Stimulated activated CD4-positive, alpha-beta T cell treated with anti-CD3 and anti-CD28 coated beads, TNF-alpha, amount 100 ng/mL, for 1 hour (primary cell): ENCODE measurements at places on chromosomes 4 and X.

DNA sequence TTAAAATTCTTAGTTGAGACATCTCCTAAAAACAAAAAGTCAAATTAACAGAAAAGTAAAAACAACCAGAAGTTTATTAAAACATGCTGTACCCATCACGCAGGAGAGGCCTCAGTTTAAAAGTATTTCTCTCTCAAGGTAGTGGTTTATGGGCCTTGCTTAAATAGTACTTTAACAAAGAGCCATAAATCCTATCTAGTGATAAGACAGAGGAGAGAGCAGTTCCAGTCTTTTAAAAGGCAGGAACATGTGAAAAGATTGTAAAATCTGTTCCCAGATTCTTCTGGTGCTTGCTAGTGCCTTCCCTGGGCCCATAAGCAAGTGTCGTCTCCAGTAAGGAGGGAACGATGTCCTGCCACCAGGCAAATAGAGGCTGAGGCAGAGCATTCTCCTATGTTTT, 476.3 kb upstream of the ADGRL3 start:
- no peak for DNase-seq

DNA sequence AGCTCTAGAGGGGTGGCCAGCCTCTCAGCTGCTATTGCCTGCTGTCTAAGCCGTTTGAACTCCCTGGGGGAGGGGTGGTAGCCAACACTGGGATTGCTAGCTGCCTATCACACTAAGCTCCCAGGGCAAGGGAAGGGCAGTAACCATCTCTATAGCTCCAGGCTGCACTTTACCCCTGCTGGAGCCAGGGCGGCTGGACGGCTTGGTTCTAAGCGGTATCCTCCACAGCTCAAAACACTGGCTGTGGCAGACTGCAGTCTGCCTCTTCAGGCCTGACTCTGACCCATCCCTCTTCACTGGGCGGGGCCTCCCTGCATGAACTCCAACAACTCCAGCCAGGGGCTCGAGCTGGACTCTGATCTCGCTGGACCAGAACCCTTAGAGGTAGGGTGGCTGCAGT, 55.3 kb upstream of the GNRHR start:
- DNase-seq: no peak

- no peak for DNase-seq
Observed at GRCh38 chr4:166277853-166278252, 404.8 kb downstream of the TLL1 start.

DNA sequence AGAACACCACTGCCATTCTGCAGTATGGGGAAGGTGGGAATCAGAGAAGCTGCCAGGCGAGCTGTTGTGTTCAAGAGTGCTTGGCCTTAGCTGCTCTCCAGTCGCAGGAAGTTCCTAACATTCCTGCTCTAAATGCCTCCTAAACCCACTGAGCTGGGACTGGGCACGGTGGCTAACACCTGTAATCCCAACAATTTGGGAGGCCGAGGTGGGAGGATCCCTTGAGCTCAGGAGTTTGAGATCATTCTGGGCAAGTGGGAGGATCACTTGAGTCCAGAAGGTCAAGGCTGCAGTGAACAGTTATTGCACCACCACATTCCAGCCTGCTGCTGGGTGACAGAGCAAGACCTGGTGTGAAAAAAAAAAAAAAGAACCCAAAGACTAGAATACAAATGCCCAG, 690.3 kb upstream of the FAM241A start:
- no peak for DNase-seq

DNA sequence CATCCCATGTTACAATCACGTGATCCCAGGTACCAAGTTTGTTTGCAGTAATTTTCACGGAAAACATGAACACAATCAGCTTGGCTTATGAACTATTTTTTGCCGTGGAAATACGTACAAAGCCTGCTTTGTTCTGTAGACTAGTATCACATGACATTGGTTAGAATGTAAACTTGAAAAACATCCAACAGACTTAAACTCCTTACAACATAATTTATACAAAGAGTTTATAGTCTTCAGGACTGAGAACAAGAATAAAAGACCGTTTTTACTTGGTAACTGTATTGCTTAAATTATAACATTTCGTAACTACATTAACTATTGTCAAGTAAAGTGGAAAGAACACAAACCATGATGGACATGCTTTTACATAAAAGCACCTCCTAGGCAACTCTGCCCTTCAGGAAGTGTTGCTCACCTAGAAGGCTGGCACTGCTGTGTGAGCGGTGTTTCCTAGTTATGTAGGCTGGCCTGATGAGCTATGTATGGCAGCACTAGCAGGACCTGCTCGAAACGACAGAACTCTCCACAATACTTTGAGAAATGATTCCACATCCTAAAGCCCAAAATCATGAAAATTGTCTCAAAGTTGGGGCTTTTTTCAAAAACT, 41.8 kb upstream of the WDR1 start:
- no peak for DNase-seq

DNA sequence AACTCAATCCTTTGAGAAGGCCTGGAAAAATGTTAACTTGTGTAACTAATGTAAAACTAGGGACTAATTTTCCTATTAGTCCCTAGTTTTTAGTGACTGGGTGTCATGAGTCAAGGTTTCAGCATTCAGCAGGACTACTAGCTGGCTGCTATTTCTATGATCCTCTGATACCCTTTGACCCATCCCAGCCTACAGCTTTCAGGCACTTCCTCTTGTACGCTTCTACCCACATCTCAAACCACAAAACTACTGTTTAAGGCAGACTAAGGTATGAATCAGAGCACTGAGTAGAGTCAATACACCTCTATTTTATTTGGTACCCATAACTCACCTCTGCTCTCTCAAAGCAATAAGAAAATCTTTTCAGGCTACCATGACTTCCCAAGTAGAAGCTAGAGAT, 809.6 kb downstream of the PDHA2 start:
- no peak for DNase-seq
